Kidney (tissue), 22 donors: ENCODE measurements at places on chromosomes 7 and 10. TPM values are rescaled to one million over a fixed set of nuclear protein-coding genes. Genes with fewer than 3 reads are reported as not detected.

- H3K4me3 ChIP-seq = no peak overlapping the region
- H3K27me3 ChIP-seq = no peaks in the 10 kb centered on the region
- H3K36me3 ChIP-seq = peaks cover 6% of the 10 kb centered on the region
These were observed 13.0 kb downstream of the MTURN start for GRCh38 chr7:30147785-30148184.

- no peak overlapping the region for H3K4me3 ChIP-seq
- no peaks in the 10 kb centered on the region for H3K4me1 ChIP-seq
- H3K27me3 ChIP-seq = no peaks in the 10 kb centered on the region
These were observed 80.4 kb upstream of the CDK6 start for GRCh38 chr7:92916770-92917224.

DNA sequence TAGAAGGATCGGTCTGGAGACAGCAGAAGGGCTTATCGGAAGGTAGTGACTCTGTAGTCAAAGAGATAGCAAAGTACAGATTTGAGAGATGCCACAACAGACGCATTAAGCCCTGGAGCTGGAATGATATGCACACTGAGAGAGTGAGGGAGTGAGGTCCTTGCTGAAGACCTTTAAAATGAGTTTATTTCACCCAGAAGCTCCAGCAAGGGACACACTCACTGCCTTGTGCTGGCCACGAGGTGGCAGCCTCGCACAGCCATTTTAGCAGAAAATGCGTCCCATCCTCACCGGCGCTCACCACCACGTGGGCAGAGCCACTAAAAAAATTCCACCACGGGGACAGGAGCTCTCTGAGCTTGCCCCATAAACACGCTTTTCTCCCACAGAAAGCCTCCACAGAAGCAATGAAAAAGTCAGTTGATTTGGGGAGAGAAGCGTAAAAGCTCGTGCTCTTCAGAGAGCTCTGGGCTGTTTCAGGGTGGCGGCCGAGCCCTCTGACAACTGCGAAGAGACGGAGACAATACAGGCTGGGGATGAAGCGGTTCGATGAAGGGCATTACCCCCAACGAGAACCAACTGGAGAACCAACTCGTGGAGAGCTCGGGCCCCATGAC is 163.0 kb upstream of the KLF14 start:
- no peaks in the 10 kb centered on the region for H3K27me3 ChIP-seq
- peak overlapping the region; percentile 59 for H3K4me3 ChIP-seq
- H3K4me1 ChIP-seq = peaks cover 54% of the 10 kb centered on the region

DNA sequence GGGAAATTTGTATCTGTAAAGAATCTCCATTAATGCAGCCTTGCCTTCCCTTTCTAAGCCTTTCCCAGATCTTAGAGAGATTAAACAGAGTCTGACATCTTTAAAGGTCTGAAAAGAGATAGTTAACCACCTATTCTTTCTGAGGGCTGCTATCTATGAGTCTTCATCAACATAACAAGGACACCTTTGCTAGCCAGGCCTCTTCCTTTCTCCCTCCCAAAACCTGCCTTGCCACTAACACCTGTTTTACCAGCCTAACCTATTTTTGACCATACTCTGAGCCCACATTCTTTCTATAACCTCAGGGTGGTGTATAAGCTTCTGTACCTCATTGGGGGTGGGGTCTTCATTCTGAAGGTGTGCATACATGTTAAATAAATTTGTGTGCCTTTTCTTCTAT is 217.1 kb downstream of the IPMK start:
- no peak for DNase-seq
- H3K27me3 ChIP-seq = no peaks in the 10 kb centered on the region
- no peak overlapping the region for H3K4me3 ChIP-seq
- H3K36me3 ChIP-seq = no peaks in the 10 kb centered on the region

DNA sequence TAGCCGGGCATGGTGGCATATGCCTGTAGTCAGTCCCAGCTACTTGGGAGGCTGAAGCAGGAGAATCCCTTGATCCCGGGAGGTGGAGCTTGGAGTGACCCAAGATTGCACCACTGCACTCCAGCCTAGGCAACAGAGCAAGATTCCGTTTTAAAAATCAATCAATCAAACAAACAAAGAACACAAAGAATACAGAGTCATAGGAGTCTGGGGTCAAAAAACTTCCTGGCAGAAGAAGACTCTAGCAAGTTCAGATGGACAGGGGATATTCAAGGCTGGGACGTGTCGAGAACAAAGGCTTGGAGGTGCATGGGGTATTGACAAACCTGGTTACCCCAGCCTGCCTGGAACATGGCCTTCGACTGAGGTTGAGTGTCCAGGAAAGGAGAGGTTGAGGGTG is 228.8 kb upstream of the AGK start:
- H3K4me1 ChIP-seq = no peaks in the 10 kb centered on the region
- DNase-seq = no peak
- no peak overlapping the region for H3K4me3 ChIP-seq
- no peaks in the 10 kb centered on the region for H3K27me3 ChIP-seq
- H3K27ac ChIP-seq = no peak overlapping the region

DNA sequence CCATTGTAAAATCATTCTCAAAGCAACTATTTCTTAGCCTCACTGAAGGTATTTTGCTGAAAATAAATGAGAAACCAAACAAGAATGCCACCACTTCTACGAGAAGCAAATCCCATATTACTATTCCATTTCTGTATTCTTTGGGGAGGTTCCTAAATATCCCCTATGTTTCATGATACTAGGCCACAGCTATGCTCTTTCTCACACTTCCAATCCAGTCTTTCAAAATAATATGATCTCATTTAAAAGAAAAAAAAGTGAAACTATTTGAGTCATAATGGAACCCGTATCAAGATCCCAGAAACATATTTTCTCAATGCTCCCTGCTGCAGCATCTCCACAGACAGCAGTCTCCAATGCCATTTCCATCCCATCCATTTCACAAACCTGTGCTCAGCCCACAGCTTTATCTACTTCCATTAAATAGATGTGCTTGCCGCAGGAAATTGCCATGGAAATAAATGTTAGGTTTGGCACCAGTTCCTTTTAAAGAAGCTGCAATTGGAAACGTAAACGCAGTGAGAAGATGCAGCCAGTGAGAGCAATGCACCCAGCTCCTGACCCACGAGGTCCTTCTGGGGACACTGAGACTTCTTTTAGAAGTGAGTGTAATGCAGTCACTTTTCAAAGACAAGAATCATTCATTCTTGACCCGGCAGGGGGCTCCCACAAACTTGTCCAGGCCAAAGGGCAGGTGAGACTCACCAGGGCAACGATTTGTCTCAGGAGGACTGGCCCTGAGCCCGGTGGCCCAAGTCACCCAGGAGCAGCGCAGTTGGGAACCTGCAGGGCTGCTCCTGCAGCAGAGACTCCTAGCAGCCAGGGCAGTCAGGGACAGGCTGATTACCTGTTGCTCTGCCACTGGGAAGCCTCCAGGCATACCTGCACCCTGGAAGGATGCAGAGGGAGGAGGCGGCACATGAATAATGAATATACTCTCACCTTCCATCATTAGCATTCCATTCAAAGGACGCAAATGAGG is 99.6 kb downstream of the C10orf90 start:
- H3K4me1 ChIP-seq = no peaks in the 10 kb centered on the region
- no peak for DNase-seq
- no peak overlapping the region for H3K27ac ChIP-seq
- no peaks in the 10 kb centered on the region for H3K27me3 ChIP-seq
- no peaks in the 10 kb centered on the region for H3K36me3 ChIP-seq

GRCh38 chr10:62594093-62594520 is 210.4 kb upstream of the ADO start:
- H3K4me1 ChIP-seq = no peaks in the 10 kb centered on the region
- H3K36me3 ChIP-seq = no peaks in the 10 kb centered on the region
- no peak overlapping the region for H3K27ac ChIP-seq
- peak; percentile 51 for DNase-seq
- H3K27me3 ChIP-seq = no peaks in the 10 kb centered on the region

- DNase-seq = no peak
- no peaks in the 10 kb centered on the region for H3K36me3 ChIP-seq
- H3K4me3 ChIP-seq = no peak overlapping the region
- no peaks in the 10 kb centered on the region for H3K4me1 ChIP-seq
- no peaks in the 10 kb centered on the region for H3K27me3 ChIP-seq
These were observed 160.0 kb upstream of the INSYN2A start for GRCh38 chr10:127356360-127356759.

- no peaks in the 10 kb centered on the region for H3K27me3 ChIP-seq
- H3K36me3 ChIP-seq = no peaks in the 10 kb centered on the region
- no peak overlapping the region for H3K4me3 ChIP-seq
- DNase-seq = no peak
- no peaks in the 10 kb centered on the region for H3K4me1 ChIP-seq
These were observed 630.7 kb downstream of the PARD3 start for GRCh38 chr10:34184397-34184796.

DNA sequence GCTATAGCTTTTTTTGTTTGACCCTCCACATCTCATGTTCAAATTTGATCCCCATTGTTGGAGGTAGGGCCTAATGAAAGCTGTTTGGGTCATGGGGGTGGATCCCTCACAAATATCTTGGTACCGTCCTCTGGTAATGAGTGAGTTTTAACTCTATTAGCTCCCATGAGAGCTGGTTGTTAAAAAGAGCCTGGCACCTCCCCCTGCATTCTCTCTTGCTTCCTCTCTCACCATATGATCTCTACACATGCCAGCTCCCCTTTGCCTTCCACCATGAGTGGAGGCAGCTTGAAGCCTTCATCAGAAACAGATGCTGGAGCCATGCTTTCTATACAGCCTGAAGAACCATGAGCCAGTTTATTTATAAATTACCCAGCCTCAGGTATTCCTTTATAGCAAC is 43.0 kb upstream of the IMMP2L start:
- no peaks in the 10 kb centered on the region for H3K4me1 ChIP-seq
- H3K4me3 ChIP-seq = no peak overlapping the region
- H3K36me3 ChIP-seq = no peaks in the 10 kb centered on the region
- H3K27me3 ChIP-seq = no peaks in the 10 kb centered on the region
- DNase-seq = no peak

DNA sequence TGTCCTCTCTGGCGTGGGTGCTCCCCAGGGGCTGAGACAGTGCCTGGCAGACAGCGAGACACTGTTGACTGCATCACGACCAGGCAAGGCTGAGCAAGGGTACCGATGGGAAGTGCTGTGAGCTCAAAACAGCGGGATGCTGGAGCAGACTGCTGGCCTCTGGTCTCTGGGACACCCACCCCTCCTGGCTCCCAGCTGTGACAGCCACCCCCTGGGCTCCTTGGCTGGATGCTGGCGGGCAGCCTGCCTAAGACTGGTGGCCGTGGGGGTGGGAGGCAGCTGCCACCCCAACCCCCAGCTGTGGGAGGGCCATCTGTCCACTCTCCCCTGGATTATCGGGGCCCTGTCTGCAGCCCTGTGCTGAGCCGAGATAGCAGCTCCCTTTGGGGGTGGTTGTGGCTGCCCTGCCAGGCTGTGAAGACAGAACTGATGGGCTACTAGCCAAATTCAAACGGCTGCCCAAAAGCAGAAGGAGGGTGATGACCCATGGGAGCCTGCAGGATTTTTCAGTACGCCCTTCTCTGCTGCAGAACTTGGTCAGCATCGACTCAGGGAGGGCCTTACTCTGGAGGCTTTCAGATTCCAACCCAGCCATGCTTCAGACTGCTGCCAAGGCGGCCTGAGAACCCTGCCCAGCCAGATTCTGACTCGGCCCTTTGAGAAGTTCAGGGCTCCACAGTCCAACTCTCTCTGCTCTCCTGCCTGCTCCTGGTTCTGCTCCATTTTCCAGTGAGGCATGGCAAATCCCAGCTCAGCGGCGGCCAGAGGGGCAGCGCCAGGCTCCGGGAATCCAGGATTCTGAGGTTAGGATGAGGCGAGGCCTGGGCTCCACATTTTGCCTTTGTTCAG is 125.3 kb downstream of the NEURL1 start:
- DNase-seq = no peak
- peaks cover 10% of the 10 kb centered on the region for H3K36me3 ChIP-seq
- no peaks in the 10 kb centered on the region for H3K27me3 ChIP-seq
- H3K27ac ChIP-seq = no peak overlapping the region
- H3K4me1 ChIP-seq = no peaks in the 10 kb centered on the region

- H3K4me3 ChIP-seq = no peak overlapping the region
- no peak overlapping the region for H3K27ac ChIP-seq
- H3K27me3 ChIP-seq = no peaks in the 10 kb centered on the region
- H3K4me1 ChIP-seq = no peaks in the 10 kb centered on the region
- no peak for DNase-seq
- H3K36me3 ChIP-seq = no peaks in the 10 kb centered on the region
These were observed 173.5 kb upstream of the NFE2L3 start for GRCh38 chr7:25978466-25978865.

DNA sequence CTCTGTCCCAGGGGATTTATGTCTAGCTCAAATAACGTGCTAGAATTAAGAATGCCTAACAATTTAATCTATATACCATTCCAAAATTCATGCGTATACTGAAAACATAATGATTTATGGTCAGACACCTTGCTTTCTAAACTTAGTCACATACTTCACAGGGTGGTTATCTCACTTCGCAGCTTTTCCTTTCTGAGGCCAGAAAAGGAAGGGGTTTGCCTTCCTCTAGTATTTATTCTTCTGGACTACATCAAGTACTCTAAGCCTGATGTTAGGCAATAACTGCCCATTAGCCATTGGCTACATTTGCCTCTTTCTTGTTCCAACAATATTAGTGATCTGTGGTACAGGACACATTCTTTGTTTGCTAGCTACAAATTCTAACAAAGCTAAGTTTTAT is 72.6 kb upstream of the FHIP2A start:
- no peak for DNase-seq
- no peaks in the 10 kb centered on the region for H3K36me3 ChIP-seq
- H3K4me3 ChIP-seq = no peak overlapping the region

- peak overlapping the region; percentile 74 for H3K4me3 ChIP-seq
- peaks cover 32% of the 10 kb centered on the region for H3K4me1 ChIP-seq
- no peaks in the 10 kb centered on the region for H3K27me3 ChIP-seq
- no peaks in the 10 kb centered on the region for H3K36me3 ChIP-seq
- peak overlapping the region; percentile 96 for H3K27ac ChIP-seq
- DNase-seq = no peak
These were observed 13.3 kb downstream of the HOXA4 start for GRCh38 chr7:27116962-27117886.

- no peak overlapping the region for H3K4me3 ChIP-seq
- no peaks in the 10 kb centered on the region for H3K4me1 ChIP-seq
These were observed 87.9 kb upstream of the IKZF1 start for GRCh38 chr7:50216626-50217025.

GRCh38 chr7:8143151-8143874 is 118.7 kb downstream of the ICA1 start:
- H3K27ac ChIP-seq = no peak overlapping the region
- H3K27me3 ChIP-seq = no peaks in the 10 kb centered on the region
- no peaks in the 10 kb centered on the region for H3K36me3 ChIP-seq
- no peak for DNase-seq
- no peak overlapping the region for H3K4me3 ChIP-seq
- peaks cover 3% of the 10 kb centered on the region for H3K4me1 ChIP-seq

Gene CHN2
- polyA plus RNA-seq = 7.4 TPM

Gene CHPF2
- 15.6 TPM for polyA plus RNA-seq

Gene CAV1
- 15.7 TPM for polyA plus RNA-seq

Gene ATP6V0E2
- polyA plus RNA-seq = 138 TPM

Gene ZNF487
- polyA plus RNA-seq = 9.7 TPM
